ENCODE measurements at places on chromosomes 6 and 20. TPM values are rescaled to one million over a fixed set of nuclear protein-coding genes. Genes with fewer than 3 reads are reported as not detected.

The NFATC2 gene
- total RNA-seq: 22.5 TPM

The STX11 gene
- total RNA-seq: not detected

The HEY2 gene
- total RNA-seq: 0.07 TPM

The GLP1R gene
- not detected for total RNA-seq
